ENCODE measurements at places on chromosomes 6 and 20.

- no peak overlapping the region for H3K4me3 ChIP-seq
- H3K27me3 ChIP-seq = no peaks in the 10 kb centered on the region
Observed at GRCh38 chr6:16623029-16623653, 138.1 kb downstream of the ATXN1 start.

- no peak overlapping the region for H3K4me3 ChIP-seq
- no peaks in the 10 kb centered on the region for H3K27me3 ChIP-seq
- H3K4me1 ChIP-seq = no peaks in the 10 kb centered on the region
- DNase-seq = no peak
- H3K36me3 ChIP-seq = no peaks in the 10 kb centered on the region
Observed at GRCh38 chr6:97465877-97466561, 183.0 kb upstream of the MMS22L start.

GRCh38 chr20:15886250-15886649, 687.0 kb downstream of the KIF16B start:
- no peak for DNase-seq
- H3K36me3 ChIP-seq = peaks cover 7% of the 10 kb centered on the region
- H3K4me3 ChIP-seq = no peak overlapping the region
- H3K27me3 ChIP-seq = no peaks in the 10 kb centered on the region

GRCh38 chr6:119138906-119139541, 60.6 kb upstream of the FAM184A start:
- H3K4me1 ChIP-seq = peaks cover 4% of the 10 kb centered on the region
- DNase-seq = peak; percentile 79
- H3K27ac ChIP-seq = no peak overlapping the region
- H3K27me3 ChIP-seq = no peaks in the 10 kb centered on the region
- no peak overlapping the region for H3K4me3 ChIP-seq

GRCh38 chr20:40081653-40082052, 607.4 kb downstream of the MAFB start:
- H3K27me3 ChIP-seq = no peaks in the 10 kb centered on the region
- no peak for DNase-seq
- no peak overlapping the region for H3K4me3 ChIP-seq
- no peaks in the 10 kb centered on the region for H3K36me3 ChIP-seq
- H3K4me1 ChIP-seq = no peaks in the 10 kb centered on the region
- no peak overlapping the region for H3K27ac ChIP-seq

GRCh38 chr6:165092881-165093595, 216.4 kb downstream of the C6orf118 start:
- DNase-seq = no peak
- no peak overlapping the region for H3K4me3 ChIP-seq
- no peaks in the 10 kb centered on the region for H3K36me3 ChIP-seq
- no peaks in the 10 kb centered on the region for H3K4me1 ChIP-seq
- no peak overlapping the region for H3K27ac ChIP-seq

GRCh38 chr6:135212020-135212806, 31.1 kb downstream of the MYB start:
- no peaks in the 10 kb centered on the region for H3K4me1 ChIP-seq
- no peak overlapping the region for H3K27ac ChIP-seq
- no peak overlapping the region for H3K4me3 ChIP-seq
- H3K27me3 ChIP-seq = no peaks in the 10 kb centered on the region

DNA sequence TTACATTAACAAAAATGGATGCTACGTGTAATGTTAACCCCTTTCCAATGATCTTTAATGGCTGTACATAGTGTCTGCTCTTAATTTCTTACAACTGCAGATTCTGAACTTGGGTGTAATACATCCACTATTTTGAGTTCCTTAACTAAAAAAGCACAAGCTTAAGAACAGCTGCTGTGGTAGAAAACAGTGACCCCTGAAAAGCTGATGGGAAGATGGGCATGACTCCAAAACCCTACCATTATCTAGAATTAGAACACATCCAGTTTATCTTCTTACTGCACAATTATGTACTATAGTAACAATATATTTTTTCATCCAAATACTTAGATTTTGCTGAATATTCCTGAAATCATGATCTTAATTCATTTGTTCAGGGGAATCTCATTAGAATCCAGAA, 49.3 kb downstream of the LYRM4 start:
- peaks cover 11% of the 10 kb centered on the region for H3K4me1 ChIP-seq
- H3K27me3 ChIP-seq = no peaks in the 10 kb centered on the region
- H3K4me3 ChIP-seq = no peak overlapping the region

- no peaks in the 10 kb centered on the region for H3K4me1 ChIP-seq
- no peak overlapping the region for H3K27ac ChIP-seq
- H3K36me3 ChIP-seq = no peaks in the 10 kb centered on the region
- H3K4me3 ChIP-seq = no peak overlapping the region
Observed at GRCh38 chr20:43728686-43729255, 2.0 kb upstream of the GTSF1L start.

- no peak overlapping the region for H3K4me3 ChIP-seq
- no peak for DNase-seq
- H3K4me1 ChIP-seq = no peaks in the 10 kb centered on the region
- no peaks in the 10 kb centered on the region for H3K36me3 ChIP-seq
- H3K27me3 ChIP-seq = no peaks in the 10 kb centered on the region
Observed at GRCh38 chr6:23989885-23990533, 136.0 kb upstream of the NRSN1 start.

DNA sequence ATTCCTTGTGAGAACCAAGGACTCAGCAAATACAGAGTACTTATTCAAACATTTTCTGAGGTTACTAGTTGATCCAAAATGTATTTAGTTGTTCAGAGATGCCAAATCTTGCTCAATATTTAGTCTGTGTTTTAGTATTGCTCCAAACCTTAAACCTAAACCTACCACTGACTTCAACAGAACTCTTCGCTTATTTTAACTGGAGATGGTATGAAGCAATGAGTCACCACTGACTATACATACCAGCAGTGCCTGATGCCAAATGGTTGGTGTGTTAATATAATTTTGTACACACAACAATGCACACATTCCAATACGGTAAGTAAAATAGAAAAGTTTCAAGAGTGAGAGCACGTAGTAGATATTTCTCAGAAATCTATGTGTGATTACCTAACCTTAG, 1.9 kb upstream of the SPTLC3 start:
- peak; percentile 57 for DNase-seq
- H3K27me3 ChIP-seq = no peaks in the 10 kb centered on the region
- no peaks in the 10 kb centered on the region for H3K36me3 ChIP-seq
- H3K4me3 ChIP-seq = no peak overlapping the region

GRCh38 chr6:35508027-35508426, 4.7 kb downstream of the TULP1 start:
- no peak overlapping the region for H3K27ac ChIP-seq
- peaks cover 11% of the 10 kb centered on the region for H3K4me1 ChIP-seq
- no peak for DNase-seq
- H3K36me3 ChIP-seq = no peaks in the 10 kb centered on the region

DNA sequence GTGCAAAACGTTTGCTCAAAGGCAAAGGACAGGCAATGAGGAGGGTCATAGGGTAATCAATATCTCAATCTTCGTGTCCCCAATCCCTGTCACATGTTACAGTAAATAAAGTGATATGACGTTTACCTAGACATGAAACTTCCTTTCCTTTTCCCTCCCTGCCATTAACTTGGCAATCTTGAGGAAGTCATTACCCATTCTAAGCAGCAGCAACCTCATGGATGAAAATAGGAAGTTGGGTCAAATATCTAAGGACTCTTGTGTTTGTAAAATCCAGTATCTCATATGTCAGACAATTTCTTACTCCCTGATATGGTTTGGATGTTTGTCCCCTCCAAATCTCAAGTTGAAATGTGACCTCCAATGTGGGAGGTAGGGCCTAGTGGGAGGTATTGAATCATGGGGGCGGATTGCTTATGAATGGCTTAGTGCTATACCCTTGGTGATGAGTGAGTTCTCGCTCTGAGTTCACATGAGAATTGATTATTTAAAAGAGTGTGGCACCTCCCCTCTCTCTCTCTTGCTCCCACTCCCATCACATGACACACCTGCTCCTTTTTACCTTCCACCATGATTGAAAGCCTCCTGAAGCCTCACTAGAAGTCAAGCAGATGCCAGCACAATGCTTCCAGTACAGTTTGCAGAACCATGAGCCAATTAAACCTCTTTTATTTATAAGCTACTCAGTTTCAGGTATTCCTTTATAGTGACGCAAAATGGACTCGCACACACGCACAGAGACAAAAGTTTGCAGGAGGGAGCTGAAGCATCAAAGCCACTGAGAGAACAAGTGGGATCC, 545.9 kb upstream of the JARID2 start:
- H3K4me3 ChIP-seq = no peak overlapping the region
- H3K36me3 ChIP-seq = no peaks in the 10 kb centered on the region
- H3K27ac ChIP-seq = no peak overlapping the region
- H3K27me3 ChIP-seq = no peaks in the 10 kb centered on the region
- no peak for DNase-seq
- no peaks in the 10 kb centered on the region for H3K4me1 ChIP-seq

DNA sequence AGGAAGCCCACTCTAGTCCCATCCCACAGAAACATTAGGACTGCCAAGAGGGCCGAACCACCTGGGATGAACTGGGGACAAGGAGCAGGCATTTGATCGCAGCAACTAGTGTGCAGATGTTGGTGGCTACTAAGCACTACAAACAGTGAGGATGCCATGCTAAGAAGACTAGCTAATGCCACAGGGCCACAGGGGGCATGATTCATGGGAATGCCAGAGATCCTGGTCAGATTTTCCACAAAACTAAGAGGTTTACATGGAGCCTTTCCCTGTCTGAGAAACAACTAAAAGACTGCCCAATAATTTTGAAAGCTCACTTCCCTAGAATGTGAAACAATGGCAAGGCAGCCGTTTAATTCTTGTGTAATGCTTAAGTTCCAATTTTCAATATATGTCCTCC, 375.9 kb upstream of the PTCHD4 start:
- H3K36me3 ChIP-seq = no peaks in the 10 kb centered on the region
- H3K4me3 ChIP-seq = no peak overlapping the region
- peak; percentile 5 for DNase-seq
- no peaks in the 10 kb centered on the region for H3K27me3 ChIP-seq

DNA sequence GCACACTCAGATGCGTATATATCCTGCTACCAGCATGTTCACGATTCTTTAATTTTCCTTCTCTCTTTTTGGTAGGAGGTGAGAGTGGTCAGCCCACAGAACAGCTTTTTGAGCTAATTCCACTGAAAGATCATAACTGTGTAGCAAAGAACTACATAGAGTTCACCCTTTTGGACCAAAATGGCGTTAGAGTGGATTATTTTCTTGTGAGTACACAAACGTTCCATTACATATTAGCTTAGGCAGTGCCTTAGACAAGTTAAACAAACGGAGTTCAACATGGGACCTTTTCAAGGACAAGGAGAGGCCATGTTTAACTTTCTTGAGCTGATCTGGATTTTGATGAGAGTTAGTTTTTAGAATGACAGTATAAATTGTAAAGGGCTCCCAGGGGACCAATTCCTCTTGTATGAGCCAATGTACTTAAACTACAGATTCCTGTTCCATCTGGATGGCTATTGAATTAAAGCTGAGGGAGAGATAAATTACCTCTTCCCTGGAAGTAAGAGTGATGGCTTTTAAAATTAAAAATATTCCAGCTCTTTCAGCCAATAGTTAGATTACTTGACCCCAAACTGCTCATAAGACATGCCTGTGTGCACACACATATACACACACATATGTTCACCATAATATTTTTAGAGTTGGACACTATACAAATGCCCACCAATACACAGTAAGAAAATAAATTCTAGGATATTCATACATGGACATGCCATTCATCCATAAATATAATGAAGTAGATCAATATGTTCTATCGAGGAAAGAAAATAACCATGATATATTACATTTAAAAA, 25.6 kb upstream of the ARMH2 start:
- H3K4me1 ChIP-seq = peaks cover 6% of the 10 kb centered on the region
- H3K27ac ChIP-seq = no peak overlapping the region
- no peak overlapping the region for H3K4me3 ChIP-seq

DNA sequence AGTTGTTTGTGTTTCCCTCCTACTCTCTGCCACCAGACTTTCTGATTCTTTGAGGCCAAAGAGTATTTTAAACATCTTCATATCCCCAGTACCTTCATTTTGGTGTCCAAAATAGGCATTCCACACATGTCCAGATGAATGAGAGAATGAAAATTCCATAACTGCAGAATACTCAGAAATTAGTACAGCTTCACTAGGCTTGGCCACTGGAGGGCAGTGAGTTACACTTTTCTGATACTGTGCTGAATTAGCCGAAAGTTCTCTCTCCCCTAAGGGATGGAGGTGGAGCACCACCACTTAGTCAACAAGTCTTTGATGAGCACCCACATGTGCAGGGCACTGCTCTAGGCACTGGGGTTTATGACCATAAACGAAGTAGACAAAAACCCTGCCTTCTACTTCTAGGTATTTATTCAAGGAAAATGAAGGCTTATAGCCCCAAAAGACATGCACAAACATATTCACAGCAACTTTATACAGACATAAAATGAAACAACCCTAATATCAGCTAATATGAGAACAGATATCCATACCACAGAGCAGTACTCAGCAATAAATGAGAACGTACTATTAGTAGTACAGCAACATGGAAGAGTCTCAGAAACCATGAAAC, 46.1 kb upstream of the TMEM217 start:
- DNase-seq = peak; percentile 54
- peaks cover 43% of the 10 kb centered on the region for H3K36me3 ChIP-seq
- H3K27ac ChIP-seq = no peak overlapping the region
- H3K4me1 ChIP-seq = no peaks in the 10 kb centered on the region
- H3K4me3 ChIP-seq = no peak overlapping the region

- H3K4me1 ChIP-seq = peaks cover 6% of the 10 kb centered on the region
- DNase-seq = peak; percentile 41
- H3K27me3 ChIP-seq = no peaks in the 10 kb centered on the region
- H3K4me3 ChIP-seq = no peak overlapping the region
- no peaks in the 10 kb centered on the region for H3K36me3 ChIP-seq
Observed at GRCh38 chr6:87698547-87699006, 3.5 kb downstream of the AKIRIN2 start.

- no peaks in the 10 kb centered on the region for H3K27me3 ChIP-seq
- no peak overlapping the region for H3K4me3 ChIP-seq
- DNase-seq = peak; percentile 63
Observed at GRCh38 chr6:107670792-107671199, 153.3 kb downstream of the SCML4 start.

DNA sequence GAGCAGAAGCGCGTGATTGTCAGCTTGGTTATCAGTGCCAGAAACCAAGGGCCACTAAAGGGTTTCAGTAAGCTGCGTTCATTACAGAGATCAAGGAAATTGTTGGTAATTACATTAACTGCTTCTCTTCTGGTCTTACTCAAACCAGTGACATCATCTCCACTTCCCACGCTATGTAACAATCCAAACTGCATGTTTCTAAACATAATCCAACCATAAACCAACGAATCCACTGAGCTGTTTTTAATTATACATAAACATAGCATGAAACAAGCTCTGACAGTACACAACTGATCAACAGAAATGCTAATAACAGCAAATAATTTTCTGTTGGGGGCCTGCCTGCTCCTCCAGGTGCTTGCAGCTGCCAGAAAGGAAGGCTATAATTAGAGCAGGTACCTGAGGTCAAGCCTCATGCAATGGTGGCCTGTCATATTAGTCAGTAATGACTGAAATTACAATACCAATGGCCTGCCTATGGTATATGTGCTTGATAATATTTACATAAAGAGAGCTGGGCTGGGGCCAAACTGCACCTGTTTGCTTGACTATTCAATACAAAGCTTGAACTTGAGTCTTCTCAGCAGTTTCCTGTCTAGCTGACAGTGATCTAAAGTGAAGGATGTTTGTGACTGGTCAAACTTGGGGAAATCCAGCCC, 40.1 kb downstream of the ILRUN start:
- H3K4me3 ChIP-seq = no peak overlapping the region
- peaks cover 5% of the 10 kb centered on the region for H3K36me3 ChIP-seq

- H3K27me3 ChIP-seq = no peaks in the 10 kb centered on the region
- no peak overlapping the region for H3K27ac ChIP-seq
- no peak overlapping the region for H3K4me3 ChIP-seq
- H3K4me1 ChIP-seq = no peaks in the 10 kb centered on the region
Observed at GRCh38 chr6:38505826-38506225, 133.9 kb downstream of the BTBD9 start.

Measured in mesenchymal stem cell (in vitro differentiated cells and primary cell).